ENCODE measurements at places on chromosomes 6 and 20. TPM values are rescaled to one million over a fixed set of nuclear protein-coding genes. Genes with fewer than 3 reads are reported as not detected.

DNA sequence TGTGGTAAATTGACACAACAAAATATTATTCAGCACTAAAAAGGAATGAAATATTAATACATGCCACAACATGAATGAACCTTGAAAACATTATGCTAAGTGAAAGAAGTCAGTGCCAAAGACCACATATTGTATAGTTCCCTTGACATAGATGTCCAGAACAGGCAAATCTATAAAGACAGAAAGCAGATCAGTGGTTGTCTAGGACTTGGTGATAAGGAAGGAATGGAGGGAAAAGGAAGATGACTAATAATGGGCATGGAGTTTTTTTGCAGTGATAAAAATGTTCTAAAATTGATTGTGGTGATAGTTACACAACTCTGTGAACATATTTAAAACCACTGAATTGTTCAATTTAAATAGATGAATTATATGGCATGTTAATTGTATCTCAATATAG lies 32.5 kb downstream of the TBX18 start:
- no peak for DNase-seq

- peak; percentile 76 for DNase-seq
These were observed 280.0 kb downstream of the SOX4 start for GRCh38 chr6:21873562-21873961.

DNA sequence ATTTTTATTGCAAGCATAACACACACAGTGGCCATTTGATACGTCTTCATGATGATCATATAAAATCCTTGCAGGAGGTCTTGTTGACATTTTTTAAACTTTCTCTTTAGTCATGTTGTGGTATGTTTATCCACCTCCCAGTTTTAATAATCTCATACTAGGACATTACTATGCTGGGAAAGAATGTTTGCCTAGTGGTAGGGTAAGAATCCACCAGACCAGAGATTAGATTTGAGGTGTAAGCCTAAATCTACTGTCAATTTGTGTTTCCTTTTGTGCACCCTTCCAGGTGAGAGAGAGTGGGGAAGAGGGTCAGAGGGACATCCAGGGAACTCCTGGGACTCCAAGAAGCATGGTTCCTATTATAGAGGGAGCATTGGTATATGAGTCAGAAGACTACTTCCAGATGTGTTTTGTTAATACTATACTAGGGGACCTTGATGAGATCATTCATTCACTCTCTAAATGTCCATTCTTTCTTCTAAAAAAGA lies 298.3 kb upstream of the SASH1 start:
- DNase-seq, result no peak

DNA sequence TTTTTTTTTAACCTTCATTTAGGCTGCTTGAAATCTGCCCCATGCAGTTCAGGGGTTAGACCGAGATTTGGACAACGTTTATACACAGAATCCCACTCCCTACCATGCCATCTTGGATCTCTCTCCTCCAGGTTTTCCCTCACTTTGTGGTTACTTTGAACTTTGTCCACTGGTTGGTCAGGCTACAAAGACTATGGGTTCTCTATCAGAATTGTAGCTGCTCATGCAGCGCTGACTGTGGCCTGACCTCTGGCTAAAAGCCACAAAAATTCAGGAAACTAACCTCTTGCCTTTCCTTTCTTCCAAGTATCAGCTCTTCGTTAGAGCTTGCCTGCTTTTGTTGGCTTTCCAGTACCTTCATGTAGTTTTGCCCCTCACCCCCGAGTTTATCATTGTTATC lies 44.9 kb upstream of the KCNG1 start:
- no peak for DNase-seq

DNA sequence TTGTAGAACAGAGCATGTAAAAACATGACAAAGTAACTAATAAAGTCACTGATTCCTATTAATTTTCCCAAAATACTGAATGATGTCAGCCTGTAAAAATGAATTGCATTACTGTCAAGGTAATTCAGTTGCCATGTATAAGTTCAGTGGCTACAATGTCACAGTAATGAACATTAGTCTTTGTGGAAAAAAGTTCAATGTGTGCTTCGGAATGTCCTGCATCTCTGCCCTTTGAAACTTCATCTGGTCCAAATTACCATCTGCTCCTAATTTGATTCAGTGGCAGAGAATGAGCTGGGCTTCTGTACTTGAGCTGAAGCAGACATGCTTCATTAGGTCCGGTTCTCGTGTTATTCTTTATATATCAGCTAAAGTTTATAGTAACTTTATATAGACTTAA lies 567.4 kb downstream of the COL12A1 start:
- DNase-seq, result no peak

DNA sequence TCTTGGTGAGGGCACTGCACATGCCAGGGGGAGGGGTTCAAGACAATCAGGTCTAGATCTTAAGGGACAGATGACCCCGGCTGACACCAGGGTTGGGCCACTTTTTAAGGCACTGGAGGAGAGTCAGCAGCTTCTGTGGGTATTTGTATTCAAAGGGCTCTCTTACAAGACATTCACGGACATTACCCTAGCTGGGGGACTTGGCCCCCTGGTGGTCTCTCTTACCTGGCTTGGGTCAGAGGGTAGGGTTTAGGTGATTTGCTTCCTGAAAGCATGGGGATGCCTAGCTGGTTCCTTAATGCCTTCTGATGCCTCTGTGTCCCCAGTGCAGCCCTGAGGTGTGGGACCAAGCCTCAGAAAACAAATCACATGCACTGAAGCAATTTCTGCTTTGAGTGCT lies 354.7 kb downstream of the CDC5L start:
- no peak for DNase-seq

GRCh38 chr6:36386495-36387439 lies 702 bp downstream of the ETV7 start:
- peak; percentile 19 for DNase-seq

GRCh38 chr20:49821870-49822331 lies 9.3 kb downstream of the SLC9A8 start:
- no peak for DNase-seq

DNA sequence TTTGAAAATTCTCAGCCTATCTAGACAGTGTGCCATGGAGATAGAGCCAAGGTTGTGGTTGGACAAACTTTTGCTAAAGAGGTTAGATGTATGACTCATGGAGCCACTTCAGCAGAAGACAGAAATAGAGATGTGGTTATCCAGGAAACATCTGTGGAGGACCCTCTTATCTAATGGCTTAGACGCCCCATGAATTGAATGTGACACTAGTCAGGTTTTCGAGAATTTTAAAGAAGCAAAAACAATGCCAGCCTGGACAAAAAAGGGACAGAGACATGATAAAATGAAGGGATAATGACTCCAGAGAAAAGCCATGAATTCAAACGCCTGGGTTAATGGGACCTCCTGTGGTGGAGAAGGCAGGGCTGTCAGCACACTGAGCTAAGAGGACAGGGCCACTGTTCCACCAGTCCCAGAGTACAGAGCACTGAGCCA lies 280.5 kb downstream of the CLVS2 start:
- DNase-seq, result no peak

DNA sequence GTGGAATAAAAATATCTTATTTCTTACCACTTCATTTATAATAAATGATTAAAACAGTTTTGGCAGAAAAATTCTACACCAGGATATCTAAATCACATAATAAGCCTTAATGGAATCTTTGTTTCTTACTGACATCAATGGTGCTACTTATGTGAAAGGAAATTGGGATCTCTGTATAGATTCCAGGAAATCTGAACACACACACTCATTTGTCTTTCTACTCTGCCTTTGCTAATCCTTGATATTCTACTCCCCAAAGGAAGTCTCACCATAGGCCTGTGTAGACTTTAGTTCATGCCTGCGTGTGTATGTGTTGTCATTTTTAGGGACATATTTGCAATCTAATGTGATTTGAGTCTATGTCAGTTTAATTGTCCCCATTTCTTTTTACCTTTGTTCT lies 7.9 kb downstream of the ADGRB3 start:
- DNase-seq, result no peak

DNA sequence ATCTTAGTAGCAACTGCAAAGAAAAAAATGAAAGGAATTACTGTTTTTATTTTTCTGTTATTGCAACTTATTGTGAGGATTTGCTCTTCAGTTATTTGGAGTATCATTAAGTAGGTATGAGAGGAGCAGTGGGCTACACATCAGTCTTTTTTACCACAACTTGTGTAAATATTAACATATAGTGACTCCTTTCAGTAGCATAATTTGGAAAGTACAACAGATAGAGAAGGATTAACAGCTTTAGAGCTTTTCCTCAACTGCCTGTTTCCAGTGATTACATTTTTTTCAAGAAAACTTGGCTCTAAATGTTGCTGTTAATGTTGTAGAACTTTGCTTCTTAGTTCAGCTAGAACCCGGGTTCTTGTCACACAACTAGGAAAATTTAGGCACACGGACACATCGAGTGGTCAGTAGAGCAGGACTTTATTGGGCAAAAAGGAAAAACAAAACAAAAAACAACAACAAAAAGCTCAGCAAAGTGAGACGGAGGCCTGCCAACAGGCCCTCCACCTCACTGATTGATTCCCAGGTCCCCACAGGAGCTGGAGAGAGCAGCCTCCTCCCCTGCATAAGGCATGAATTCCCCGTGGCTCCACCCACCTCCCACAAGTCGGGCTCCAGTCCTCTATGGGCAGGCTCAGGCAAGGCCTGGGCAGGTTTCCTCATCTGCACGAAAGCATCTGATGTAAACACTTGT lies 75.1 kb downstream of the ADGRG6 start:
- no peak for DNase-seq

DNA sequence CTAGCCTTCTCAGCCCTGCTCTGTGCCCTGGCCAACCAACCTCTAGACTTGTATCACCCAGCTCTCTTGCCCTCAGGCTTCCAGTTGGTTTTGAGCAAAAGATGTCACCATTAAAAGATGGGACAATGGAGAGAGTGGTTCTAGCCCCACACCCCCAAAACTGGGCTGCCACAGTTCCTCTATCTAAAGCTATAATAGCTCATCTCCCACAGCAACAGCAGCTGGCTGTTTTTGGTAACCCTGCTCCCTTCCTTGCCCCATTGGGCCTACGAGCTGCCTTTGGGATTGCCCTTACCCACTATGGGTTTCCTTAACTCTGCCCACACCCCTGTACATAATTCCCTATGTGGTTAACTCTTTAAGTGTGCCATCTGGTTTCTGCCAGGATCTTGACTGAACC lies 7.6 kb upstream of the SRSF3 start:
- DNase-seq, result no peak

DNA sequence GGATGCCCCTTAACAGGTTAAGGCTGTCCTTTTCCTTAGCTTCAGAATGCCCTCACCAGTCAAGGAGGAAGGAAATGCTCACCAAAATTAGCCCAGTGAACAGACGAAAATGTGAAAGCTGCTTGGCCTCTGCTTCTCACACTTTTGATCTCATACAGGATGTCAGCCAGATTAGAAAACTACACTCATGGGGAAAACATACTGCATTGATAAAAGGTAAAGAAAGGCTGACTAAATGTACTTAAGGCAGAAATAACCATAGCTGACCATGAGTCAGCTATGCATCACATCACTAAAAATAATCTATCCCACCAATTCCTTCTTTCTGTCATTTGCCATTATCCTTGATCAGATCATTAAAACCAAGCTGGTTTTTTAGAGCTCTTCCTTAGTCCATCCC lies 198.4 kb upstream of the TENT5A start:
- no peak for DNase-seq

- no peak for DNase-seq
These were observed 934 bp downstream of the KCNK5 start for GRCh38 chr6:39228111-39228971.

DNA sequence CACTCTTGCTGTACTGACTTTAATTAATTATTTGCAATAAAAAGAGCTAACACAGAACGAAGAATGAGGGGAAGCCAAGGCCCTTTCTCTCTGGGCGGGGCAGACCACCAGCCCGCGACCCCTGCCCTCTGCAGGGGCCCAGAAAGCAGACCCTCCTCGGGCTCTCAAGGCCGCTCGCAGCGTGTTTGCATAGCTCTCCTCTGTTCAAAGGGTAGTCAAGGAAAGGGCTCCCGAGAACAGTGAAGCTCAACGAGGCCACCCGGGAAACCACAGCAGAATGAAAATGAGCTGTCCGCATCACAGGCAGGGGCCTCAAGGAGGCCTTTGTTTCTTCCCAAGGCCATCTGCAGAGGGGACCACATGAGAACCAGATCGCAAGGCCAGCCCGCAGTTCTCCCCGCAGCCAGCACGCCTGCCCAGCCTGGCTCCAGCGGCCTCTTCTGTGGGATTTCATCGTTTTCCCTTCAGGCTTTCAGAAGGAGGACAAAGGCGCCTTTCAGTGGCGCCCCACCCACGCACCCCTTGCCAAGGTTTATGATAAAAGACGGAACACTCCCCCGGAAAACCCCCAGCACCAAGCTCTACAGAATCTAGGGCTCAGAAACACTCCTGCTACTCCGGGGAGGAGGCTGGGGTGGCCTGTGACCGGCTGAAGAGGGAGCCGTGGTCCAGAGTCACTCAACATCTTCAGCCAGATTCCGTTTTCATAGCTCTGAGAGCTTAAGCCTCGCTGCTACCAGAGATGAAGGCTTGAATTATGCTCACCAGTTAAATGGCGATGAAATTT lies 25.3 kb downstream of the ACSS1 start:
- no peak for DNase-seq

DNA sequence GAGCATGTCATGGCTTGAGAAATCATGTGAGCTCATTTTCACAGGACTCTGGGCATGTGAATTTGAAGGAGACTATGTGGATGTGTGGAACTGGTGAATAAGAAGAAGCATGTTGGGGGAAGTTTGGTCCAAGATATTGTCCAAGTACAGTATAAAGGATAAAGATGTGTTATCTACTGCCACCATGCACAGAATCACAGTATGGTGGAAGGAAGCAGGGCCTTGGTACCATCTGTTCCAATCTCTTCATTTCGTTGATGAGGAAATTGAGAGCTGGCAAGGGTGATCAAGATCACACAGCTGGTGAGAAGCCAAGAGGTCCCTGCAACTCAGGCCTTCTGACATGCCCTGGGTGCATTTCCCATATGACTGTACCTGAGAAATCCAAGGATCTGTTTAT lies 31.5 kb upstream of the RIPOR2 start:
- DNase-seq, result no peak

- DNase-seq, result no peak
These were observed 69.5 kb upstream of the ELOVL5 start for GRCh38 chr6:53418288-53418687.

The TFAP2B gene
- polyA plus RNA-seq, result 0.08 TPM

The KIZ gene
- 17.0 TPM for polyA plus RNA-seq

The UFL1 gene
- polyA plus RNA-seq, result 28.4 TPM

The DOK5 gene
- polyA plus RNA-seq, result 29.0 TPM

The PBX2 gene
- 107 TPM for polyA plus RNA-seq

The RSPH4A gene
- polyA plus RNA-seq, result 0.52 TPM

The OR2H1 gene
- polyA plus RNA-seq, result not detected
